ENCODE measurements at places on chromosomes 6 and 20.
A peak's percentile ranks its signal among the peaks of the same experiment; 100 is the strongest.

- DNase-seq, result no peak
These were observed 361.6 kb upstream of the MARCKS start for GRCh38 chr6:113495521-113495920.

GRCh38 chr20:53672484-53673129, 79.0 kb upstream of the ZNF217 start:
- no peak for DNase-seq

- DNase-seq, result no peak
These were observed 60.0 kb upstream of the PIM1 start for GRCh38 chr6:37109714-37110499.

DNA sequence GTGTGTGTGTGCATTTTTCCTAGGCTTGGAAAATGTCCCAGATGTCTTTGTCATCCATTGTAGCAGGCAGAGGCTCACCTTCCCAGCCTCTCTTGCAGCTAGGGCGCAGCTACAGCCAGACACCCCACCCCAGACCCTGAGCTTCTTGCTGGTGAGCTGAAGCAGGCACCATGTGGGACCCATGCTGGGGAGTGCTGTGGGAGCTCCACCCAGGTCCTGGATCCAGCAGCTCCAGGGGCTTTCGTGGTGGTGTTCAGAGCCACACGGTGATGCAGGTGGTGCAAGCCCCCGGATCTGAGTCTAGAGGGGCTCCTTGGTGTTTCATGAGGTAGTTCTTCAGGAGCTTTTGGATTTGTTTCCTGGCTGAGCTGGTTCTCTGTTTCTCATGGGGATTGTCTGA, 56.0 kb upstream of the ZFP64 start:
- no peak for DNase-seq

- no peak for DNase-seq
These were observed 3.3 kb downstream of the KCNS1 start for GRCh38 chr20:45097485-45098102.

DNA sequence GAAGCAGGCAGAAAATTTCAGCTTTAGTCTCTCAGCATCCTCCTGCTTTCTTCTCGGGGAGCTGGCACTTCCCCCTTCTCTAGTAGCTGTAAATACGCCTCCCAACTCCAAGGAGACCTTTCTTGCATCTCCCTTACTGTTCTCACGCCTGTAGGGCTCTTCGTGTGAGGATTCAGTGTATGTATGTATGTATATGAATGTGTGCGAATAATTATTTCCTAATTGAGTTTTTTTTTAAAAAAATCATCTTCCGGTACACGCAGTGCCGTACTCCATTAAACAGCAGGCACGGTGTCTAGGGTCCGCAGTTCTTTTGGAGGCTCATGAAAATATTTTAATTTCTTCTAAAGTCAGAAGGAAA, 85.4 kb downstream of the HFE start:
- DNase-seq, result peak; percentile 28

DNA sequence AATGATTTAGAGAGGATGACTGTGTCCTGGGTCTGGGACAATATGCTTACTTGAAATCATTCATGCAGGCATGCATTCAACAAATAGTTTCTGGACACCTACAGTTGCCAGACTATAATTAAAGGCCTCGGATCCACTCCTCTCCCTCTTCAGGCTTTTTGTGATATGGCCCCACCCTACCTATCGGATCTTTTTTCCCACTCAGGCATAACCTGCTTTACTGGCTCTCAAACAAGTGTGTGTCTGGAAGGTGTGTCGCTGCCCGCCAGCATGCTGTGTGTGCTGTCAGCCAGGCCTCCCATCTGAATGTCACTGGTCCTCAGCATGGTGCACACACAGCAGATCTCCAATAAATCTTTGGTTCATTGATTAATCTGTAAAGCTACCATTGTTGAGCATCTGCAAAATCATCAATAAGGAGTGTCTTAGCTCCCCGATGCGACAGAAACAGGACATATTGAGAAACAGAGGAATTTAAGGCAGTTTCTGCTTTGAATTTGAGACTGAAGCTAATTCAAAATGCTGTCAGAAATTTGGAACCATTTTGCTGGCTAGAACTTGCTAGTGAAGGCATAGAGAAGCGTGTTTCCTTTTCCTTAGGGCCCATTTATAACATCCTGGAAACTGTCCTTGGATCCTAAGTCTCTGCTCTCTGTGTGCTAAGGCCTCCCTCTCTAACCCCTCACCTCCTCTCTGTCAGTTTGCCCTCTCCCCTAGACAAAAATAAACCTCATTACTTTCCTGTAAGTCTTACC, 23.5 kb upstream of the CCN6 start:
- no peak for DNase-seq

DNA sequence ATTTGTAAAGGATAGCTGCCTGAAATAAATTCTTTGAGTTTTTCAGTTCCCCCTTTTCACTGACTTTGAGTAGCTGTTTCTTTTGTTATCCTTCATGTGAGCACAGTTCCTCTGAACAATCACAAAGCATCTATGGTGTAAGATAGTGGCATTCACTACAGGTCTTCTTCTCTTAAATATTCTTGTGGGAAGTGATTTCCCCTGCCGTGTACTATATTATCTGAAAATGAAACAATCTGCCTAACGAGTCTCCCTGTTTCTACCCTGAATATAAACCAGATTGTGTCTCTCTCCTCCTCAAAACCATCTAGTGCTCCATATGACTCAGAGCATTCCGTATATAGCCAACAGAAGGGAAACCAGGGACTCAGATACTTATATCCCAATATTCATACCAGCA, 380.1 kb upstream of the SOX4 start:
- DNase-seq, result no peak

DNA sequence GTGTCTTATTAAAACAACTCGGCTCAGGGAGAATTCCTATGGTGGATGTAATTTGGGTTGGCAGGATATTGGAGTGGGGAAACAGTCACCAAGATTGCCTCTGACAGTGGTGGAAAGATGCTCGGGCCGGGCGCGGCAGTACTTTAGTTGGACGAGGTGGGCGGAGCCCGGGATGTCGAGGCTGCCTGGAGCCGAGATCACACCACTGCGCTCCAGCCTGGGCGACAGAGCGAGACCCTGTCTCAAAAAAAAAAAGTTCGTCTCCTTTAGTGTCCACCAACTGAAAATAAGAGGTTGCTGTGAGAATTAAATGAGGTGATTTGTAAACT, 621 bp downstream of the NOL7 start:
- DNase-seq, result no peak

GRCh38 chr20:36254076-36254475, 17.8 kb downstream of the AAR2 start:
- no peak for DNase-seq

DNA sequence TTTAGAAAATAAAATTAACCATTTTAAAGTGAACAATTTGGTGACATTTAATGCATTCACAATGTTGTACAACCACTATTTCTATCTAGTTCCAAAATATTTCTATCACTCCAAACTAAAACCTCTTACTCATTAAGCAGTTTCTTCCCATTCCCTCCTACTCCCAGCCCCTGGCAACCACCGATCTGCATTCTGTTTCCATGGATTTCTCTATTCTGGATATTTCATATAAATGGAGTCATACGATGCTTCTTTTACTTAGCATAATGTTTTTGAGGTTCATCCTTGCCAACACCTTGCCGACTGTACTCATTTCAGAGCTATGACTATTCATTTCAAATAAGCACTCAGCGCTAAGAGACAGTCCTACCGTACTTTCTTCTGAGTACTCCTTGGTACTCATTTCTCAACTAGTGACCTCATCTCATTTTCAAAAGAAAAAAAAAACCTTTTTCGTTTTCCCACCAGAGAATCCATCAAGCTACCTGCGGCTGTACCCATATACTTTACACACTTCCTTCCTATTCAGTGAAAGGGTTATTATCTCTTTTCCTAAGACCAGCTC, 259.2 kb downstream of the UTRN start:
- DNase-seq, result no peak

- no peak for DNase-seq
These were observed 65.4 kb downstream of the RPRD1B start for GRCh38 chr20:38098952-38099351.

DNA sequence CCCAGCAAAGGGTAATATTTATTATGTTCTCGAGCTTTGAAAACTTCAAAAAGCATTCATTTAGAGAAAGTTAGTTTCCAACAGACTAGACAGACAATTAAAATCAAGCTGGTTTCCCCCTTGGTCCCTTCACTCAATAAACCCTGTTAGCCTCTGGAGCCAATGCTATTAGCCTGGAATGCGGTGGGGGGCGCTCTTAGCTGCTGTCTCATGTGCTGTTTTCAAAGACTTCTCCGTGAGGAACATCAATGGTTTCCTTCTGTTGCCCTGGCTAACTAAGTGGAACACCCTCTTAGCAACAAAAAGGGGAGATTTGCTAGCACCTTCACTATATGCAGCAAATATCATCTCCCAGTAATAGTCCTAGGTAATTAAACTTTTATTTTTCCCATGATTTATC, 86.4 kb downstream of the LY86 start:
- no peak for DNase-seq

DNA sequence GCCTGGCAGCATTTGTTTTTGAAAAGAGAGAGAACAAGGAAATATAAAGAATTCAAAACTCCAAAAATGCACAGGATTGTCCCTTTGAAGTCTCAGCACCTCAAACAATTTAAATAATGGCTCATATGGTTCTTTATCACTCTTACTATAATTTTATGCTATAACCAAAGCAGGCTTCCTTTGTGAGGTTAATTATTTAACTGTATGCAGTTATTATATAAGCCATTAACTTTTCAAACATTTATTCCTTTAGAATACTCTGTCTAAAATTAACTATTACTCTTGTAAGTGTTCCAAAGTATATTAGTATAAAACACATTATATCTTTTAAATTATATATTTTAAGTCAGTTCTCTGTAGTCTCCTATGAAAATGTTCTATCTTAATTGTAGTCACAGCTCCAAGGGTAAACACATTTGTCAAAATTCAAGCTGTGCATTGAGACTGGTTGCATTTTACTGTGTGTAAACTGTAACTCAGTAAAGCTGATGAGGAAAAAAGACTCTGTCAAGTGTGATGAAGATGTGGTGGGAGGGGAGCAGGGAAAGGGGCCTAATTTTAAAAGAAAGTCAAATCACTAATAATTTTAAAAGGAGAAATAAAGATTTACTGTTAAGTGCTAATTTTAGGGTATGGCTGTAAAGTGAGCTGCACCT, 20.0 kb upstream of the PLAGL1 start:
- no peak for DNase-seq

GRCh38 chr20:7665376-7665775, 274.9 kb downstream of the HAO1 start:
- DNase-seq, result no peak

DNA sequence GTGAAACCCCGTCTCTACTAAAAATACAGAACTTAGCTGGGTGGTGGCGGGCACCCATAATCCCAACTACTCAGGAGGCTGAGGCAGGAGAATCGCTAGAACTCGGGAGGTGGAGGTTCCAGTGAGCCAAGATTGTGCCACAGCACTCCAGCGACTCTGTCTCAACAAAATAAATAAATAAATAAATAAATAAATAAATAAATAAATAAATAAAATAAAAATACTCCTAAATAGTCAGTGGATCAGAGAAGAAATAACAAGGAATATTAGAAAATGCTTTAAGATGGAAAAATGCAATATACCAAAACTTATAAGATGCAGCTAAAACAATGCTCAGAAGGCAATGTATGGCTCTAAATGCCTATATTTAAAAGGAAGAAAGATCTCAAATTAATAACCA, 39.0 kb upstream of the SASH1 start:
- DNase-seq, result no peak

GRCh38 chr6:123497025-123497424, 139.7 kb downstream of the TRDN start:
- DNase-seq, result no peak

- DNase-seq, result no peak
These were observed 42.5 kb downstream of the CD40 start for GRCh38 chr20:46160661-46161060.

- no peak for DNase-seq
These were observed 170.6 kb upstream of the EYA4 start for GRCh38 chr6:133070410-133071043.

DNA sequence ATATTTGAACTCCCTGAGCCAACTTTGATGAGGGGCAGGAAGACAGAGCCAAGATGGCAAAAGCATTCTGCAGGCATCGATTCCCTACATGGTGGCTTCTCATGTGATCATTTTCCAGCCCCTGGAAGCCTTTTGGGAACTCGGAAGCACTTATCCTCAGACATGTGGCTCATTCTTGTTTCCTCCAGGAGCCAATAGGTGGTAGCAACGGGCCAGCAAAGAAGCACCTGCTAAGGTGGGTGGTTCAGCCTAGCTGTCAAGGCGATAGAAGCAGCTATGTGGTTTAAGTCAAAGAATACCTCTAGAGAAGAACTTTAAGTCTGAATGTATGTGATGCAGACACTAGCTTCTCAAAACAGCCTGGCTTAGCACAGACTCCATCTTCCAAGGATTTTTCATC, 64.9 kb upstream of the PAX1 start:
- DNase-seq, result no peak

- no peak for DNase-seq
These were observed 262.3 kb downstream of the TBC1D7 start for GRCh38 chr6:13066050-13066449.

DNA sequence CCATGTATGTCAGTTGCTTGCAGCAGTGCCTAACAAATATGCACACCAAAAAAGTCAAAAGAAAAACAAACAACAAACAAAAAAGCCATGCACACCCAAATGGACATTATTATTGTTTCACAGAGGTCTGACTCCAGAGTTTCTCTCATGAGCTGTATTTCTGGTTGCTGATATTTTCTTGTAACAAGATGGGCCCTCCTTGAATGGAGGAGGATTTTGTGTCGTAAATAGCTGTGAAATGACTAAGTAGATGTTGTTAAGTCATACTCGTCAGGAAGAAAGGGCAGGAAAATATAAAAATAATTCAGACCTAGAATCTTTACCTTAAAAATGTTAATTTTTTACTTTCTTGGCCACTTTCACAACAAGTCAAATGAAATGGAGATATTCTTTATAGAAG, 96.0 kb downstream of the PLEKHG1 start:
- DNase-seq, result no peak

DNA sequence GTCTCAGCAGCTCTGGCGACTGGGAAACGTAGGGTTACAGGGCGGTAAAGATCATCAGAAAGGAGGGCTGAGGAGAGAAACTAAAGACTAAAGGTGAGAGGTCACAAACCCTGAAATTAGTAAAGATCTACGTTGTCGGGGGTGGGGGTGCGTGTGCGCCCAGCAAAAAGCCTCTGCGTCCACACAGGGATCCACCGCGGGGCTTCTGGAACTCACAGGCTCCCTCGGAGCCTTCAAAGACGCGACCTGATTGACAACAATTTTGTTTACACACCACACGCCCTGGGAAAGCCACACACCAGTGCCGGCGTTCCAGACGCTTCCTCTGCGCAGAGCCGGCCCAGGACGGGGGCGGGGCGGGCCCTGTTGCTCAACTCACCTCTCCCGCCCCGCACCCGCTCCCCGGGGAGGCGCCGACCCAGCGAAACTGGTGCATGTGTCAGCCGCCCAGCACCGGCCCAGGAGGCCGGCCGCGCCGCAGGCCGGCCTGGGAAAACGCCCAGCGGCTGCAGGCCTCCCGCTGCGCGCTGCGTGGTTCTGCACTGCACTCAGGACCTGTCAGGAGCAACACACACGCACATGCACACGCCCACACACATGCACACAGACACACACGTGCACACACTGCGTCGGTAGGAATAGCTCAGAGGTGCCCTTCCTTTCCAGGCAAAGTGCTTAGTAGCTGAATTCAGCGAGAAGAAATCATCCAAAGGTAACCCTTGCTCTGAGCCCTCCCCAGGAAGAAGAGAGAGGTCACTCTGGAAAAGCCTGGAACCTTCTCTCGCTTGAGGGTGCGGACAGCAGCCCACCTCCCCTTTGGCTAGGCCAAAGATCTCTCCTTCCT, 57.2 kb upstream of the ARID1B start:
- DNase-seq, result peak; percentile 42

Data from GF-D8 (cell line).